ENCODE measurements at places on chromosomes 3 and 15. TPM values are rescaled to one million over a fixed set of nuclear protein-coding genes. Genes with fewer than 3 reads are reported as not detected.

The TM6SF1 gene
- total RNA-seq = 0.67 TPM

The CIDEC gene
- 24.6 TPM for total RNA-seq

The LMAN1L gene
- not detected for total RNA-seq

The IFT80 gene
- 11.1 TPM for total RNA-seq

The CCR3 gene
- total RNA-seq = not detected

The ATP13A4 gene
- total RNA-seq = 14.2 TPM

The ANKRD34C gene
- not detected for total RNA-seq

The PLSCR2 gene
- total RNA-seq = 0.70 TPM

The GALNT15 gene
- 11.1 TPM for total RNA-seq

The ECE2 gene
- total RNA-seq = 0.20 TPM

Data from left colon (tissue), 2 donors.